ENCODE measurements at places on chromosomes 11 and 22.

DNA sequence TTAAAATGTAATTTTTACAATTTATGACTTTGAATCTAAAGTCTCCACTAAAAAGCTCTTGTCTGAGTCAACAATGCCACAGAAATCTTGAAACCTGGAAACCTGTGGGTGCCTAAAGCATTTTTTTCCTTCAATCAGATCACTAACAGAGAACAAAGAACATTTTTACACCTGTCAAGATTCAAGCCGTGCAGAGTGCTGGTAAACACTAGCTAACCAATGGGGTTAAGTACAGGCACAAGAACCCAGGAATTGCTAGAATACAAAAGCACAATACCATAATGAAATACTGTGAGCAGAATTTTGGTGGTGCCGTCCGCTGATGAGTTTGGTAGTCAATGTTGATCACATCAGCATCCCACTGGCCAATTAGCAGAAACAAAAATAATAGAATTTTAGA is 380.3 kb upstream of the PITPNB start:
- no peak for DNase-seq

DNA sequence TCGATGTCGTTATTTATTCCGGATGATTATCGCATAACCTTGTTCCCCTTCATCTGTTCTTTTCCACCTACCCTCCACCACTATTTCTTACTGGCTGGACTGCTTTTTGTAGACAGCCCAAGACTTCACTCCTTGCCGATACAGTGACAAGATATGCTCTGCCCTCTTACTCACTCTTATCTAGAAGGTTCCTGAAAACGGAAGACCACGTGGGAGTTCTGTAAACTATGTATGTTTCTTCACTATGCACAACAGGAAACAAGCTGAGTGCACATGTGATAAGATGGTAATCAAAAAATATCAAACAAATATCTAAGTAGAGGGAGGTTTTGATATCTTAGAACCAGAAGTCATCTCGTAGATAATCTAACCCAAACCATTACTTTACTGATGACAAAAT is 122.9 kb upstream of the ARHGAP20 start:
- DNase-seq = no peak

DNA sequence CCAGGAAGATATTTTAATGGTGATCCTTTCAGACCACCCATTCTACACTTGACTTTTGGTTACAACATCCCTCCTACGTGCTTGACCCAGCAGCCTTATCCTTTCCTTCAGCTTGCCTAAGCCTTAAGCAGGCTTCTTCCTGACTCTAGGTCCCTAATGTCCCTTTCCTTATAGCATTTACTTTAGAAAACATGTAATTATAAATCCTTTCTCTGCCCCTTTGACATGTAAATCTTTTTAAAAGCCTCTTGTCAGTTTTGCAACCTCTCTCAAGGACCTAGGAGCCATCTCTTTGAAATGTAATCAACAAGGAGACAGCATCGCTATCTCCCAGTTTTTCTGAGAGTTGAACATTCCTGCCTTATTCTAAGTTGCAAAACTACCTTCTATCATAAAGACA is 1255.2 kb downstream of the LRRC4C start:
- no peak for DNase-seq

GRCh38 chr11:103648670-103649400 is 387.6 kb upstream of the DDI1 start:
- no peak for DNase-seq

- DNase-seq = no peak
Observed at GRCh38 chr11:116085031-116085635, 580.9 kb upstream of the CADM1 start.

DNA sequence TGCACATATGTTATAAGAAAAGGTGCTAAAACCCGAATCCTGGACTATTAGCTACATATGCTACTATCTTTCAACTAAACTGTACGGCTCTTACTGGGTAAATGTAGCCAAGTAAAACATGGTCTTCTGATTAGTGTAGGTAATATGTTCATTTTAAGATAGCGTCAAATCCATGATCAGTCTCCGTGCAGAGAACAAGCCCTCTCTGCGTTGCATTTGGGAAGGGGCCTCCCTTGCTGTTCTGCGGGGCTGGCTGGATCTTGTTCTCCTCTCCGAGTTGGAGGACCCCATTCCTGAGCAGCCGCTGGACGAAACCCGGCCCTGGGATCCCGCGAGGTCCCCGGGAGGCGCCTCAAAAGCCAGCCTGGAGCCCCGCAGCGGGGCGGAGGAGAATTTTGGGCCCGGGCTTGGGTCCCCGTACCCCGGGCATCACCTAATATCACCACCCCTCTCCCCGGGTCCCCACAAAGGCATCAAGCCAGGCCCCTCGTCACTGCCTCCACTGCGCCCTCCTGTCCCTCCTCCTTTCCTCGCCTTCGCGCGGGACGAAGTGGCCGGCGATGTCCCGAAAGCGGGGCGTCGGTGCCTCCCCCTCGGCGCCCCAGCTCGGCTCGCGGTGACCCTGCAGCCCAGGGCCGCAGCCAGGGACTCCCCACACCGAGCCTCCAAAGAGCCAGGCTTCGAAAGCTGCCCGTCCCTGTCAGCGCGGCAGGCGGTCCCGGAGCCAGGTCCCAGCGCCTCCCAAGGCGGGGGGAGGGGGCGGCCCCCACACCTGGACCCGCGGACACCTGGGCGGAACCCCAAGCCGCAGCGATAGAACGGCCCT is 54.5 kb upstream of the FBXO3 start:
- peak; percentile 11 for DNase-seq

GRCh38 chr11:67435031-67435726 is 2.3 kb downstream of the PTPRCAP start:
- DNase-seq = no peak

GRCh38 chr22:32353840-32354239 is 3.8 kb upstream of the RFPL3 start:
- no peak for DNase-seq

DNA sequence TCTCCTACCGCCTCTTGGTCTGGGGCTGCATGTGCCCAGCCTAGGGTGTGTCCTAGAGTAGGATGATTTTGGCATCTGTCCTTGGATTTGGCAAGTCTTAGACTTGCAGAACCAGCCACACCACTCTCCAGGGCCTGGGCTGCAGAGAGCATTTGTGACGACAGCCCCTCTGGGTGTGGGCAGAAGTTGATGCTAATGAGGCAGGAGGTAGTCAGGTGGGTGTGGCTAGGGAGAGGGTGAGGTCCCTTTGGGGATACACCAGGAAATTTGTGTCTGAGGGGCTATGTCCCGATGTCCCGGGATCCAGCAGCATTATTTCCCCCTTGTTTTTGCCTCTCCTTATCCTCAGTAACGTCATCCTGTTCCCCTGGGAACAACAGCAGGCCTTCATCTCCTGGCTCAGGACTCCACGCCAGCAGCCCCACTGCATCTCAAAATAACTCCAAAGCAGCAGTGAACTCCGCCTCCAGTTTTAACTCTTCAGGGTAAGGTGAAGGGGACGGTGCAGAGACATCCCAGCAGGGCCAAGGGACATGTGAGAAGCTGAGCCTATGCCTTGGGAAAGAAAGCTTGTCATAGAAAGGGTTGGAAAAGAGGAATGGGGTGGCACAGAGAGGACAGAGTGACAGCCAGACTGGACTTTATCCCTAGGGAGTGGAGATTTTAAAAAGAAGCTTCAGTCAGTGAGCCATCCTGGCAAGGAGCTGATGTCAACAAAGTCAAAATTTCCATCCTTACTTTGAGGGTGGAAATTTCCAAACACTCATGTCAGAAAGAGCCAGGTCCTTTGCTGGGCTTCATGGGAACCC is 8.0 kb upstream of the TLCD5 start:
- DNase-seq = no peak

GRCh38 chr22:47678048-47678447 is 915.6 kb downstream of the TBC1D22A start:
- DNase-seq = no peak

DNA sequence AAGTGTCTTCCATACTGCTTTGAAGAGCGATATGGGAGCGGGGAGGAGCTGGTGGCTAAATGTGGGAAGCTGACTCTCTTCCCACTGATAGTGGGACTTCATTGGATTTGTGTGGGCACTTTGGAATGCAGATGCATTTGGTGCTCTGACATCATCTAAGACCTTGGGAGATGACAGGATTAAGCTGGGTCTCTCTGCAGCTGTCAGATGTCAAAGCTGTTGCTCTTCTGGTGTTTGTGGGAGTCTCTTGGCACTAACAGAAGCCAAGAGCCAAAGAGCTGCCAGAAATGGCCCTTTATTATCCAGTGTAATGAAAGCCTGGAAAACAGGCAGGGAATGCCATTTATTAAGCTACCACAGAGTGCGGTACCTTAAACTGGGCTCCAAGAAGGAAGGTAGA is 20.6 kb downstream of the GRAMD1B start:
- peak; percentile 18 for DNase-seq

DNA sequence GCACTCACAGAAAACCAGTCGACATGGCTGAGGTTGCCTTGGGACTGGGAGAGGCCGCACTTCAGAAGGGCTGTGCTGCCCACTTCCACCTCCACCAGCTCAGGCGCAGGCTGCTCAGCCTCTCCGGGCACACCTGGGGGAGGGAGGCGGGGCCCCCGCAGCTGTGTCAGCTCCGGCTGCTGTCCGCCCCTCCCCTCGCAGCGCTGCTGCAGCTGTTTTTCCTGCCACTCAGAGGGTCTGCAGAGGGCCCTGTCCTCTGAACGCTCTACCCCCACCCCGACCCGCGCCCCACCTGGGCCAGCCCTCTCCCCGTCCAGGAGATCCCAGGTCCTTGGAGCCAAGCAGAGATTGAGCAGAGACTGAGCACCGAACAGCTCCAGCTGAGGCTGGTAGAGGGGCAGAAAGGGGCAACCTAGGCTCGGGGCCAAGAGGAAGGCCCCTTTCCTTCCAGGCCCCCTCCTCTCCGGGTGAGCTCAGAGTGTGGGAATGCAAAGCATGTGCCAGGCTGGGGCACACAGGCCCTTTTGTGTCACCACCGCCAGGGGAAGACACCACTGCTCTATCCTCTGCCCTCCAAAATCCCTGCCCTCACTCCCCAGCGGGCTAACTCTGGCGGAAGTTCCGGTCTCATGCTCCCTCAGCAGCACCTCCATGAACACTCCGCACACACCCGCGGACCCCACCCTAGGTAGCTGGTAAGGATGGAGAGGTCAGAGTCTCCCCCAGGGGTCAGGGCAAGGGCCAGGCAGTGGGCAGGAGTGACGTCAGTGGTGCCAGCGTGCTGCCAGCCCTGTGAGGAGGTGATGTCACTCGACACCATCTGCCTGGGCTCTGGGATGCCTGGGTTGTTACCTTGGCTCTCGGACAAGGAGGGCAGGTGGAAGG is 1.6 kb downstream of the MCAM start:
- DNase-seq = peak; percentile 39

DNA sequence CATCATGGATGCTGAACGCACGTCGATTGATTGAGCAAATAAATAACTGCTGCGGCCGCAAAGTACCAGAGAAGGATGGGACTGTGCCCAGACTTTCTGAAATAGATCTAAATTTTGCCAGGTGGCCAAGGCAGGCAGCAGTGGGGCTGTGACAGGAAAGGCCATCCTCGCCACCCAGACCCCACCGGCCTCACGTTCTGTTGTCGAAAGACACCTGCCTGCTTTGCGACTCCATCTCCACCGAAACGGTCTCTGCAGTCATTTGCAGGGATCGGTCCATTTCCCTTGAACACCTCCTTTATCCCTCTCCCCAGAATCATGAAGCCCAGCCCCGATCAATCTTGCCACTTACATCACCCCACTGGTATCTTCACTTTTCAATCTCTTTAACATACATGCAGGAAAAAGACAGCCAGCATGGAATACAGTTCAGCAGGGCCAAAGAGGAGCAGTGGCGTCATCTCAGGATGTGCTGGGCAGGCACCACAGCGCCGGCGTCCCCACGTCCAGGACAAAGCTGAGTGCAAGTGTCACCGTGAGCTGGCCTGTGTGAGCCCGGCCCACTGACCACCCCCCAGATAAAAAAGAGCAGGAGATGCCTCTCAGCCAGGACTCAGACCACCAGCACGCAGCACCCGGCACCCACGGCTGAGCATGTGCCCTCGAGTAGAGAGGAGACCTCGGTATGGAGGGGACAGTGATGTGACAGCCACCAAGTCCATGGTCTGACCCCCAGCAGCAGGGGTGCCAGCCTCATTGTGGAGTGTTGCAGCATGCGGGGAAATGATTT is 610.3 kb downstream of the TBC1D22A start:
- no peak for DNase-seq

DNA sequence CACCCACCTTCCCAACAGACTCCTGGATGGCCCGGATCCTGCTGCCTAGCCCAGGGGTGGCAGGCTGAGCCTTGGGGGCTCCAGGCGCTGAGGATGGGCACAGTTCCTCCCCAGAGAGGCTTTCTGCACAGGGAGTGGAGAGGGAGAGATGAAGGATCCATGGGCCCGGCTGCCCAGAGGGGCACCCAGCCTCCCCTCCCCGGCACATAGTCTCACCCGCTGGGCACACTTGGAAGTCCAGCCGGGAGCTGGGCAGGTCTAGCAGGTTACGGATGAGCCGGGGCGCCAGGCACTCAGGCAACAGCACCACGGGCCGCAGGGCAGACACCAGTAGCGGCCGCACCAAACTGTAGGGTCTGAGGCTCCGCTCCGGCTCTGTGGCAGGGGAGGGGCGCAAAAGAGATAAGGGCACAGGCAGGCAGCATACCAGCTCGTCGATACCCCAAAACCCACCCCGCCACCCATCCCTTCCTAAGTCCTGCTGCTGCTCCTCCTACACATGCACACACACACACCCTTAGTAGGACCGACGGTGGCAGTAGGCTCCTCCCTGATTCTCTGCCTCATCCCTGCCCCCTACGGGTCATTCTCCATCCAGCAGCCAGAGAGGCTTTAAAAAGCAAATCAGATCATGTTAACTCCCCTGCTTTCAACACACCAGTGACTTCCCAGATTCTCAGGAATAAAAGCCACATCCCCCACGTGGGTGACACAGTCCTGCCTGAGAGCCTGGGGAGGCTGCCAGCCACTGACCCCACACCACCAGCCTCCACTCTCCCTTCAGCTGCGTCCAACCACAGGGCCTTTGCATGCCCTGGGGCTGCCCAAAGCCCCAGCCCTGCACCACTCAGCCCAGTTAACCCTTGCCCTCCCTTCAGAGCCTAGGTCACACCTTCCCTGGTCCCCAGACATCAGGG is 6.5 kb upstream of the MFNG start:
- peak; percentile 45 for DNase-seq

DNA sequence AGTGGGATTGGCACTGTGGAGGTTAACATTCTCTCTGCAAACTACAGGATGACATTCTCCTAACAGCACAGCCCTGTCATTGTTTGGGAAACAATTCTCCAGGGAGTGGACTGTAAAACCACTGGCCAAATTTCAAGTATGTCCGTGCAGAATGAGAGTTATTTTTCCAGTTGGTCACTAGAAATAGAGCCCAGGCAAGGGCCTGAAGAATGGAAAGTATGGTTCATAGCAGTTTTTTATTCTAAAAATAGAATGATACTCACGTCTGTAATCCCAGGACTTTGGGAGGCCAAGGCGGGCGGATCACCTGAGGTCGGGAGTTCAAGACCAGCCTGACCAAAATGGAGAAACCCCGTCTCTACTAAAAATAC is 39.0 kb upstream of the CD44 start:
- DNase-seq = no peak

- DNase-seq = peak; percentile 70
Observed at GRCh38 chr22:41198027-41198580, 7.0 kb upstream of the L3MBTL2 start.

DNA sequence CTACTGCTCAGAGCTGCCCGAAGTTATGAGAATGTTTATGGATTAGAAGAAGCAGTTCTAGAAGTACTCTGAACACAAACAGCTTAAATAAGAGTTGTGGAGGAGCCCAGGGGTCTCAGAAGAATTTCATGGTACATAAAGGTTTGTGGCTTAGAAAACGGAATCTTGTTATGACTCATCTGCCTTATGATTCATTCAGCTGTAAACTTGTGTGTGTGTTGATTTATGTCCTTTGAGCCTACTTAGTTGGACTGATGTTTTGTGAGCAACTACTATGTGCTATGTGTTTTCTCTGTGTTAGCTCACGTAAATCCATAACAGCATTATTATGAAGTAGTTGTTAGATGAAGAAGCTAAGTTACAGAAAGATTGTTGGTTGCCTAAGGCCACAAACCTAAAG is 203.7 kb downstream of the PGR start:
- DNase-seq = peak; percentile 53
